ENCODE measurements at places on chromosomes 6 and 20.

- no peak for DNase-seq
These were observed 8.5 kb downstream of the SLC2A10 start for GRCh38 chr20:46717818-46718541.

- no peak for DNase-seq
These were observed 15.1 kb downstream of the RTN4IP1 start for GRCh38 chr6:106614166-106614565.

DNA sequence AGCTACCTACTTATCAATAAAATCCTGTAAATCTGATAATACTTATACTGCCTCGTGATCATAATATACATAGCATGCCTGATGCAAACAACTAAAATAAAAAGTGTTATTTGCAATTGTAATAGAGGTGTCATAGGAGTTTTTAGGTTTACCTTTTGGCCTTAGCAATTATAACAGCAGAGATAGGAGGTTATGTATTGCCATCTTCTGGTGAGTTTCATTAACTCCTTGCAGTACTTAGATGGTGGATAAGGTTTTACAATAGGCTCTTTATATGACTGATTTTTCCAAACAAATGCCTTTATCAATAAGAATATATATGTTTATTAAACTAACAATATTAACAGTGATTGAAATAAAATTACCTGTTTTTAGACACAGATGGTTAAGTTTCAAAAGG, 27.8 kb upstream of the MYCT1 start:
- DNase-seq = no peak

DNA sequence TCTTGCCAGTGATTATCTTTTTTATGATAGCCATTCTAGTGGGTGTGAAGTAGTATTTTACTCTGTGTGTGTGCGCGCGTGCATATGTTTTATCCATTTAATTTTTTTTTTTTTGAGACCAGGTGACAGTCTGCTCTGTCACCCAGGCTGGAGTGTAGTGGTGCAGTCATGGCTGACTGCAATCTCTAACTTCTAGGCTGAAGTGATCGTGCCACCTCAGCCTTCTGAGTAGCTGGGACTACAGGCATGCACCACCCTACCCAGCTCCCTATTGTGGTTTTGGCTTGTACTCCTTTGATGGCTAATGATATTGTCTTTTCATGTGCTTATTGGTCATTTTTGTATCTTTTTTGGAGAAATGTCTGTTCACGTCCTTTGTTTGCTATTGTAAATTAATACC, 33.3 kb downstream of the ITCH start:
- no peak for DNase-seq

DNA sequence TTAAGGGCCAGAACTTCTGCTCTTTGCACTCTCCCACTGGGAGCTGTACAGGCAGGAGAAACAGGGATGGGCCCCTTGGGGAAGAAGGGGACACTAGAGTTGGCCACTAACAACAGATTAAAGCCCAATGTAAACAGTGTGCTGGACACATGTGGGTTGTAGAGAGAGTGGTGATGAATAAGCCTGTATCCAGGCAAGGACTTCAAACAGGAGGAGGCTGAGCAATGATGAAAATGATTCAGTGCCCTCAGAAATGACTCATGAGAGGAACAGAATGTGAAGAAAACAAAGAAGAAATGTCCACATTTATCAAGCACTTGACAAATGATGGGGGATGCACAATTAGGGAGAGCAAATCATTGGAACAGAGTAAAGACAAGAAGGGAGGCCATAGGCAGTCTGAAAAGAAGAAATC, 242.3 kb downstream of the TBX18 start:
- no peak for DNase-seq

GRCh38 chr6:90490030-90490716, 96.7 kb downstream of the MAP3K7 start:
- DNase-seq = no peak

DNA sequence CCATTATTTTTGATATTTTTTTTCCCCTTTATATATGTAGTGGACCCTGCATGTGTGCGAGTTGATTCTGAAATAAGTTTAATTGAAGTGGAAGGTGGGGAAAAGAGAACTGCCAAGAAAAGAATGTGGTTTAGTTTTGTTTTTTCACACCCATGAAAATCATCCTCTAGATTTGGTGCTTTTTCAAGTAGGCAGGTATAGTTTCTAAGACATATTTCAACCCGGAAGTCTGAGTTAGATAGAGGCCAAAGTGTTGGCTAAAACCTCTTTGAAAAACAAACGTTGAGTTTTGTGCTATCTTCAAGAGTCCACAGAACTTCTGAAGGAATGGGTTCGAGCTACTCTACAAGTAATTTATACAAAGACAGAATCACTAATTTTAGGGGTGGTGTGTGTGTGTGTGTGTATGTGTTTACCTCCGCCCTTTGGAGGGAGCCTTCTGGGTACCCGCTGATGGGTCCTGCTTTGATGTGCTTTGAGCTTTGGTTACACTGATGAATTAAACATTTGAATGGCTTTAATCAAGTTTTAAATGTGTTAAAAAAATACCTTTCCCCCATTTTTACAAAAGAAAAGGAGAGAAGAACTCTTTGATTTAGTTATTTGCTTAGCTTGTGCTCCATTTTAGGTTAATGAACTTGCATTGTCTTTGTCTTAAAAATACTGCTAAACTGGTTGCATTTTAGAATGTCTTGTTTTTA, 2.5 kb downstream of the RREB1 start:
- DNase-seq = no peak

DNA sequence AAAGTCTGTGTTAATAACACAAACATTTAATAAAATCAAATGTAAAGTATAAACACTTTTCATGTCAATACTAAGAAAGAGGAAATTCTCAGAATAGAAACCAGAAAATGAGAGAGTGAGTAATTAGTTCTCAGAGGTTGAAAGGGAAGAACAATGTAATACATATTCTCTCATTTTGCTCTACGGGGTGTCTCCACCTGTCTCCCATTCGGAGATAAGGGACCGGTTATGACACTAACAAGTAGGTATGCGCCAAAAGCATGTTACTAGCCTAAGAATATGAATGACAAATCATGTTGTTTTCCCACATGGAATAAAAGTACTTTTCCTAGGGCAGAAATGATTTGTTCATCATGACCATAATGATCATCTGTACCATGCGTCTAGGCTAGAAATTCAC, 35.6 kb upstream of the PRELID3B start:
- no peak for DNase-seq

GRCh38 chr6:22194188-22194921, 102.5 kb downstream of the PRL start:
- no peak for DNase-seq

GRCh38 chr6:134590449-134590848, 272.5 kb upstream of the SGK1 start:
- DNase-seq = no peak

GRCh38 chr6:149815788-149816187, 48.4 kb downstream of the LRP11 start:
- no peak for DNase-seq

DNA sequence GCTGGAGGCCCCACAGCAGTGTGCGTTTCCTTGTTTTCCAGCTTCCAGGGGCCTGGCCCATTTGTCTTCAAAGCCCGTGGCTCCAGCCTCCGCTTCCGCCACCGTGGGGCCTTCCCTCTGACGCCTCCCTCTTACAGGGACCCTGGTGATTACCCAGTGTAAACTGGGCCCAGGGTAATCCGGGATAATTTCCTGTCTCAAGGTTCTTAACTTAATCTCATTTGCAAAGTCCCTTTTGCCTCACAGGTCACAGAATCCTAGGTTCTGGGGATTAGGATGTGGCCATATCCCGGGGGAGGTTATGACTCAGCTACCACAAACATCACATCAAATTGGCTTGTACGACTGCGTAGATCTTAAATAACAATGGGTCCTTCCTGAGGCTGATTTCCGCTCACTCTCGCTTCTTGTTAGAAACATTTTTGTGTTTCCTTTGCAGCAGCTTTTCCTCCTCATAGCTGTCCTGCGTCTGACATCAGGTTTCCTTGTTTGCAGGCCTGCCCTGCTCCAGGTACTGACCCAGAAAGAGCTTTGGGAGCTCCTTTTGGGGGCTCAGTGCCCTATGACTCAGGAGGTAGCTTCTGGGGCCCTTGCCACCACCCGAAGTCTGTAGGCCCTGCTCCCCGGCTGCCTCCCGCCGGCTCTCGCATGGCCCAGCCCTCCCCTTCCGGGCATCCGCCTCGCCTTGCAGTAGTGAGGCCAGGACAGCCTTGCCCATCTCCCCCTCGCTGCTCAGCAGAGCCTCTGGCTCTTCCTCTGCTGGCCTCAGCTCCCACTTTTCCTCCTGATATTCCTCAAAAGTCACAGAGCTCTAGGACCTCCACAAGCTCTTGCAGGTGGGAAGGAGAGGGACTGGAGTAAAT, 100.5 kb downstream of the ERMARD start:
- DNase-seq = no peak

GRCh38 chr6:126888727-126889725, 229.4 kb upstream of the RSPO3 start:
- no peak for DNase-seq

DNA sequence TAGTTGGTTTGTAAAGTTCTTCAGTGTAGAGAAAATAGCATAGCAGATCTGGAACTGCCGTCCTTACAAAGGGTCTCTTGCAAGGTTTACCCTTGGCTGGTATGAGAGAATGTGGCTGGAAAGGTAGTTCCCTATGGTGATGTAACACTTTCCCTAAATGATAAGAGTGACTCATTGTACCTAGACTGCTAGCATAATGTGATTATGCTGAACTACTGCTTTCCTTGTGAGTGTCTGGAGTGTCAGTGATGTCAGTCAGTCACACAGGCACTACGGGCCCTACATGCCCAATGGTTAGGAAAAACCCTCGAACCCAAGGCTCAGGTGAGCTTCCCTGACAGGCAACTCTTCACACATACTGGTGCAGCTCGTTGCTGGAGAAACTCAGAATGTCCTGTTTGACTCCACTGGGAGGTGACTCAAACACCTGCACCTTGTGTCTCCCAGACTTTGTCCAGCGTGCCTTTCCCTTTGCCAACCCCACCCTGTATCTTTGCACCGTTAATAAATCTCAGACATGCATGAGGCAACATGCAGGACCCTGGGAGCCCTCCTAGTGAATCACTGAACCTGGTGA, 28.4 kb upstream of the LY86 start:
- DNase-seq = no peak

DNA sequence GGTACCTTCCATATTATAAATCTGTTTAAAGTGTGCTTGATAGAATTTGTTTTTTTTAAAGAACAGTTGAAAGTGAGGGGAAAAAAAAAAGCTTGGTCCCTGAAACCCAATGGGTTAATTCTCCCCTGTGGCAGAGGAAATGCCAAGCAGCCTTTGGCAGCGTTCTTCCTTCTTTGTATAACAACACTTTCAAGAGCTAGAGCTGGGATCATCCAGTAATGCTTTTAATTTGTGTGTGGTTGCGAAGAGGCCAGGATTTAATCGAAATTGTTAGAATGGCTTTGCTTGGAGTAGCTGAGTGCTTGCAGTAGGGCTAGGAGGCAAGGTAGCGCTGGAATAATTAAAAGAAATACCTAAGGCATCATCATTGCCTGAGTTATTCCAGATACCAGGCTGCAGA, 692.0 kb downstream of the DHX35 start:
- DNase-seq = no peak

DNA sequence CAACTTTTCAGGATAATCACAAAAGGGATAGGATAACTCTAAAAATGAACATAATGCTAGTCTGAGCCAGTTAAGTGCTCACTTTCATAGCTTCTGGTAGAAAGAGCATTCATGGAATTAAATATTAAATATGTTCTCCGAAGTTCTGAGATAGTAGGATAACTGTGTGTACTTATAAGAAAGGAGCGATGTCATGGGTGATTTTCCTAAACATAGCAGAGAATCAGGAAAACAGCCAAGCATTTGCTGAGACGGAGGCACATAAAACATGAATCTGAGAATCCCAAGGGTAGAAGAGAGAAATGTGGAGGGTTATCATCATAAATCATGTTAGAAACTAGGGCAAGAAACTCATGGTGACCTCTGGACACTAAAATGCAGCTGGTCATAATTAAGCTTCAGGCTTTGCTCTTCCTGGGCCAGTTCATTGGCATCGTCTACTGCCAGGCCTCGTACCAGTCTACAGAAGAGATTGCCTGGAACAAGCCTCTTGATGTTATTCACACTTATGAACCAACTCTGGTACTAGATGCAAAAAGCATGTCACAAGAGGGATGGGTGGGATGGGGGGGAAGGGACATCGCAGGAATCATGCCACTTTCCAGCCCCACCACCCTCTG, 436.6 kb downstream of the PRKN start:
- no peak for DNase-seq

GRCh38 chr6:43890197-43891062, 120.4 kb downstream of the VEGFA start:
- no peak for DNase-seq

- no peak for DNase-seq
These were observed 363.9 kb downstream of the MAFB start for GRCh38 chr20:40325006-40325568.

GRCh38 chr6:1379017-1379787, 10.2 kb upstream of the FOXF2 start:
- no peak for DNase-seq

- DNase-seq = no peak
These were observed 274.0 kb upstream of the POU3F2 start for GRCh38 chr6:98560418-98560817.

DNA sequence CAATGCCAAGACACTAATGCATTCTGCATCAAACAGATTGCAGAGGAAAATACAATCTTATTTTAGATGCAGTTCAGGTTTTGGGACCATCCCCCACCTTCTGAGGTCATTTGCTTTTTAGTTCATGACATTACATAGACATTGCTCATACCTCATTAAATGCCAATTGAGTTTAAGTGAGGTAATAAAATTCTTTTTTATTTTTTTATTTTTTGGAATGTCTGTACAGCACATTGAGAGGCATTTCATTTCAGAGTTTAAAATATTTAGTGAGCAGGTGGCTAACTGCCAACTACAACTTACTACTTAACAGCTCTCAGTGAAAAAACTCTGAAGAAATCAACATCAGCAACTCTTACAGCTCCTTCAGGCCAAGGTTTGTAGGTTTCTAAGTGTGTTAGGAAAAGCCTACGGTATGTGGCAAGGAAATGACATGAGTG, 482.2 kb upstream of the RNF217 start:
- DNase-seq = no peak

GRCh38 chr6:90678049-90678779, 91.3 kb upstream of the MAP3K7 start:
- DNase-seq = no peak

GRCh38 chr6:35496841-35497570, at the start of gene TEAD3:
TEAD3 (minus strand) TSS chr6:35497079.
- no peak for DNase-seq

GRCh38 chr20:37393863-37394542, 48.1 kb downstream of the SRC start:
- no peak for DNase-seq

DNA sequence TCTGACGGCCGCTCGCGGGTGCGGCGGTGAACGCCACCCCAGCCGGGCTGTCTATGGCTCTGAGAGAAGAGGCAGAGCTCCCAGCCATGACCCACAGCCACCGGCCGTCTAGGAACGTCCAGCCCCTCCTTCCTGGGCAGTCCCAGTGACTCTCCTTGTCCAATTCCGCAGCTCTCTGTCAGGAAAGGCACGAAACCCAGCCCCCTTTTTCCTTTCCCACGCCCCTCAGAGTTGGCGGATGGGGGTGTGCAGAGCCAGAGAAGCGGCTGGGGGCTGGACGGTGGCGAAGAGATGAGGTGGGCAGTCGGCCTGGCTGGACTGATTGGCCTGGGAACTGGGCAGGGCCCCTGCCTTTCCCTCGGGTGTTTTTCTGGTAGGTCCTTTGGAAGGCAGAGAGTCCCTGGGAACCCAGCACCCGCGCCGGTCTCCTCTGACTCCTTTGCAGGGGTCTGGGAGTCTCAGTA, 1.5 kb downstream of the EBF4 start:
- DNase-seq = no peak

Data from stimulated activated naive B cell treated with anti-CD40 and anti-IgM and Interleukin-4, amounts not matched to agents 10 μg/mL and 1 μg/mL and 100 μg/mL, for 72 hours (primary cell).